CD4-positive, alpha-beta T cell treated with Interleukin-17A for 1 hour (primary cell): ENCODE measurements at places on chromosomes 7 and 10.

- DNase-seq = no peak
Observed at GRCh38 chr10:34403512-34403911, 411.6 kb downstream of the PARD3 start.

- DNase-seq = no peak
Observed at GRCh38 chr10:53284615-53285182, 512.1 kb upstream of the MBL2 start.

DNA sequence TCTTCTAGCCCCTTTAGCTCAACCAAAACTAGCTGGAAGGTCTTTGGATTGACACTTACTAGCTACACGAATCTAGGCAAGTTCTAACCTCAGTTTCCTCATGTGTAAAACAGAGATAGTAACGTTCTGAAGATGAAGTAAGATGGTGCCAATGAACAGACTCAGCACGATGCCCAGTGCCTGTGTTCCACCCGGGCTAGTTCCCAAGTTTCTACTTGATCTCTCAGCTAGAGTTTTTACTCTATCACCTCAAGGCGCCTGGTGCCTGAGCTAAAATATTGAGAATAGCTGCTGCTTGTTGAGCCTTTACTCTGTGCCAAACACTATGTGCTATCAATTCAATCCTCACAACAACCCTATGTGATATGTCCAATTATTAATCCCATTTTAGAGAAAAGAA is 1.4 kb upstream of the PPP1R3C start:
- no peak for DNase-seq

DNA sequence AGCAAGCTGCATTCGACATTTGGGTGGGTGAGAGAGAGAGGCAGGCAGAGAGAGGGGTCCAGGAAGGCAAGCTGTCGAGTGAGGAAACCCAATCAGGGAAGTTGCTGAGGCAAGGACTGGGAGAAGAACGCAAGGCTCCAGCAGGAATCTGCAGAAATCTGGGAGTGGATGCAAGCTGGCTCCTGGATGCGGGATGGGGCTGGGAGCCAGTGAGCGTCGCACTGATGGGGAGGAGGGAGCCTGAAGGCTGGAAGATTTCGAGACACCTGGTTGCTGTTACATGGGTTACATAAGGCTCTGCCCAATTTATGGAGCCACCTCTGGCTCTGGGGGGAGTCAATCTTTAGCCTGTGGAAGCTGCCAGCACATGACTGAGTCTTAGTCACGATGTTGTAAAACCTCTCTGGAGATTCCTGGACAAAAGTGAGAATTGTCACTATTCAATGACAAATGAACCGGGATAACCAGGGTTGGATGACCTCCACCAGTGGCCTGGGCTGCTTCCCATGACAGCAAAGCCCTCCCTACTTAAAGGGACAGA is 51.1 kb upstream of the ADRB1 start:
- DNase-seq = no peak

GRCh38 chr7:45408409-45408737 is 165.8 kb upstream of the ADCY1 start:
- no peak for DNase-seq

GRCh38 chr7:53470336-53470970 is 435.0 kb downstream of the POM121L12 start:
- no peak for DNase-seq

DNA sequence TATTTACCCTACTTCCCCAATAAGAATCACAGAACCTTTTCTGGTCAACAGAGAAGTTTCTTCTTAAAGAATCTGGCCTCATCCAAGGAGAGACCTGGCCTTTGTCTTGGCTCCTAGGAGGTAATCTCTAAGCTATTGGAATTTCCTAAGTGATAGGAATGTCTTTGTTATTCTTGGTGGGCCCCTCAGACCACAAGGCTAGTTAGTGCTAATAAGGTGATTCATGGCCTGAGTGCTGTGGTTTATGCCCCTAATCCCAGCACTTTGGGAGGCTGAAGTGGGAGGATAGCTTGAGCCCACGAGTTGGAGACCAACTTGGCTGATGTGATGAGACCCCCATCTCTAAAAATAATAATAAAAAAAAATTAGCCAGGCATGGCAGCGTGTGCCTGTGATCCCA is 60.0 kb upstream of the CYP2C18 start:
- no peak for DNase-seq

GRCh38 chr7:135840591-135840990 is 92.0 kb upstream of the FAM180A start:
- no peak for DNase-seq

GRCh38 chr10:11446133-11446532 is 165.3 kb downstream of the USP6NL start:
- DNase-seq = no peak

- no peak for DNase-seq
Observed at GRCh38 chr7:31692451-31692850, 5.4 kb downstream of the PPP1R17 start.

DNA sequence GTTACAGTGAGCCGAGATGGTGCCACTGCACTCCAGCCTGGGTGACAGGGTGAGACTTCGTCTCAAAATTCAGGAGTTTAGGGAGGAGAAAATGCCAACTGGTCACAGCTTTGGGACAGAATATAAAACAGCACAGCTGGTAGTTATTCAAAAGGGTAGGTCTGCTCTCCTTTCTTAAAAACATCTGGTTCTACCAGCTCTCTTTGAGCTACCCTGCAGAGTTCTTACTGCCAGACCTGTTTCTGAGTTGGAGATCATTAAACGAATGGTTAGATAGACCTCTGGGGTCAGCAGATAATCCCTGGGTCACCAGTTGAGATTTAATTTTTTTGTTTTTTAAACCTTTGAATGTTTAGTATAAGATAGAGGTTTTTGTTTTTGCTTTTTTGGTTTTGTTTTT is 52.6 kb downstream of the MCU start:
- DNase-seq = no peak

DNA sequence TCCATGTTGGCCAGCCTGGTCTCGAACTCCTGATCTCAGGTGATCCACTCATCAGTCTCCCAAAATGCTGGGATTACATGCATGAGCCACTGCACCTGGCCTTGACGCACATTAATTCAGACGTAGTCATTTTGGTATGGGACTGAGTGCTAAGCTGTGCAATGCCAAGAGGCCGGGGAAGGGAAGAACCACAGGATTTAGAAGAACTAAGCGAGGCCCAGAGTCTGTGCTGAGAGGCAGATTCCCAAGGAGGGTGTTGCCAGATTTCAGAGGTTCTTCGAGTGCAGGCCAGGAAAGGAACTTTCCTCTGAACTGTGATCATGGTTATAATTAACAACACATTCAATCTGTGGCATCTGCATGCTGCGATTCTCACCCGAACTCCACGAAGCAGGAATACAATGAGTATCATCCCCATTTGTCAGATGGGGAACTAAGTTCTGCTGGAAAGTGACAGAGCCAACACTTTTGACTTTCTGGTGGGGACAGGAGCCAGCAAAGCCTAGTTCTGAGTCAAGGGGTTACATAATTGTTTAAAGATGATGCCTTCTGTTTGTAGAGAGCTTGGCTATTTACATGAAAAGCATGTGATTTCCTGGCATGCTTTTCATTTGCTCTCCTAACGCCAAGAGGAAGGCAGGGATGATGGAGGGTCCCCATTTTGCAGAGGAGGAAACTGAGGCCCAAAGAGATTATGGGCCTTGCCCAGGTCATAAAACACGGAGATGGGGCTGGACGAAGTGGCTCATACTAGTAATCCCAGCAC is 6.2 kb upstream of the ZAN start:
- no peak for DNase-seq

GRCh38 chr10:11598712-11599397 is 12.6 kb downstream of the USP6NL start:
- no peak for DNase-seq

DNA sequence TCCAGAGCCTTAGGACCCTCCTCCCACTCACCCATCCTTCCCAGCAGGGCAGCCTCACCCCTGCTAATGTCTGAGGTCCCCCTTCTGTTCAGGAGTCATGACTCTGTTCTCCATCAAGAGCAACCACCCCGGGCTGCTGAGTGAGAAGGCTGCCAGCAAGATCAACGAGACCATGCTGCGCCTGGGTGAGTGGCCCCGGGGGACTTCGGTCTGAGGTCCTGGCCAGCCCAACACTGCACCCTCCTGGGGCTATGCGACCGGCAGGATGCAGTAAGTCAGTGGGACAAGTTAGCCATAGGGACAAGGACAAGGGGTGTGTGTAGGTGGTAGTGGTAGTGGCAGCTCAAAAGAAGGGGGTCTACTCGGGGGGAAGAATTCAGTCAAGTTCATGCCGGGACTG is 16.2 kb upstream of the AHCYL2 start:
- DNase-seq = no peak

GRCh38 chr10:95508730-95509129 is 52.4 kb downstream of the SORBS1 start:
- no peak for DNase-seq

- DNase-seq = no peak
Observed at GRCh38 chr10:65396997-65397396, 1528.8 kb upstream of the LRRTM3 start.

DNA sequence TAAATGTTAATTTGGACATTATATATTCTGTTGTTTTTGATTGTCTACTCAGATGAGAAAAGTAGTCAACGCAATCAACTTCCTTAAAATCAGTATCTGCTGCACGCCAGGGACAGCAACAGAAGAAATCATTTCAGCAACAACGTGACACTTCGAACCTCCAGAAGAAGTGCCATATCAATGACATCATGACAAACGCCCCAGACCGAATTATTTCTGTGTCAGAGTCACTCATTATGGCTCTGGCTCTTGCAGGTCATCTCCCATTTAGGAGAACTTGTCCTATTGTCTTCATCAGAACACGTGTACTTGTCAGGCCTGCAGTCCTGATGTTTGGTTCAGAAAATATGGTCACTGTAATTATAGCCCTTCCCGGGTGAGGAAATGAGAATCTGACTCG is 276.3 kb downstream of the ADARB2 start:
- no peak for DNase-seq

GRCh38 chr10:61662794-61663259 is at the start of gene CABCOCO1:
TSS of gene CABCOCO1 (plus strand) at chr10:61662929. CDS start at chr10:61662973, 44 bp downstream.
- DNase-seq = no peak

DNA sequence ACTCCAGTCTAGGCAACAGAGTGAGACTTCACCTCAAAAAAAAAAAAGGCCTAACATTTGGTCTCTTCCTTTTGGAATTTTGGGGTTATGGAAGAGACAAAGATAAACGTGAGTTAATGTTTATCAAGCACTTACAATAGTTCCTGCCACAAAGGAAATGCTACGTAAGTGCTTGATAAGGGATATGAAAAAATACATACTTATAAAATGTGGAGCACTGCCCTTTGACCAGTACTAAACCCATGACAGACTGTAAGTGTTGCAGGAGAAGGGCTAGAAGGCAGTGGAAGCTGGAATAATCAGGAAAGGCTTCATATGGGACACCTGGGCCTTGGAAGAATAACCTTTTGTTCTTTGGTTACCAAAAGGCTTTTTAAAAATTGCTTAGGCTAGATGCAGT is 25.5 kb downstream of the TMEM248 start:
- no peak for DNase-seq

DNA sequence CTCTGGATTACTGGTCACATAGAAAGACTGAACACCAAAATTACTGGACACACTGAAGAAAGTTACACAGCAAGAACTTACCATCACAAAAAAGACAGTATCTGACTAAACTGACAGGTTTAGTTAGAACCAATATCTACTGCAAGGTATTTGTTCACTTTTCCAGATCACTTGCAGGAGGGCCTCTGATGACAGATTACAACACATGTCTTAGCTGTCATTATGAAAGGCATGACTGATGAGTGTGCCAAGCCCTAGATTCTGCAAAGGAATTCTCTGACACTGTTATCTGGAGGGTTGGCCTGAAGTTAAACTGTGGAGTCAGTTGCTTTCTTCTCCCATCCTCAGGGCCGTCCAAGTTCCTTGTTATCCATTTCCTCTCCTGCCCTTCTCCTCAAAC is 242.7 kb downstream of the KIF20B start:
- DNase-seq = no peak
